GOT3 (cell line): ENCODE measurements at places on chromosomes 7 and 10.

GRCh38 chr7:99497766-99498545 is 2.1 kb downstream of the ZNF394 start:
- DNase-seq: no peak

DNA sequence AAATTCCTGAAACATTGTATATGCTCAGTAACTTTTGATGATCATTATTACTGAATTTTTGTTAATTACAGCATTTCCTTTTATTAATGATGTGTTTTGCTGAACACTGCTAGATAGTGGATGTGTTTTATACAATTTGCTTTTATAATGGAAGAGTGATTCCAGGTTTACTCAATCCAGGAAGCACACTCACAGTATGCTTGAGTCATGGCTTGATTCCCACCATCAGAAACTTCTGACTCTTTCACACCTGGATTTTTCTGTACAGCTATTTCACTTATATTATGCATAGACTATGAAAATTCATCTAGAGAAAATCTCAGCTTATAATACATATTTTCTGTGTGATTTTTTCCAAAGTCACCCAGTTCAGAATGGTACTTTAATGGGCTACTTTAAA is 1040.9 kb downstream of the GRM8 start:
- no peak for DNase-seq

DNA sequence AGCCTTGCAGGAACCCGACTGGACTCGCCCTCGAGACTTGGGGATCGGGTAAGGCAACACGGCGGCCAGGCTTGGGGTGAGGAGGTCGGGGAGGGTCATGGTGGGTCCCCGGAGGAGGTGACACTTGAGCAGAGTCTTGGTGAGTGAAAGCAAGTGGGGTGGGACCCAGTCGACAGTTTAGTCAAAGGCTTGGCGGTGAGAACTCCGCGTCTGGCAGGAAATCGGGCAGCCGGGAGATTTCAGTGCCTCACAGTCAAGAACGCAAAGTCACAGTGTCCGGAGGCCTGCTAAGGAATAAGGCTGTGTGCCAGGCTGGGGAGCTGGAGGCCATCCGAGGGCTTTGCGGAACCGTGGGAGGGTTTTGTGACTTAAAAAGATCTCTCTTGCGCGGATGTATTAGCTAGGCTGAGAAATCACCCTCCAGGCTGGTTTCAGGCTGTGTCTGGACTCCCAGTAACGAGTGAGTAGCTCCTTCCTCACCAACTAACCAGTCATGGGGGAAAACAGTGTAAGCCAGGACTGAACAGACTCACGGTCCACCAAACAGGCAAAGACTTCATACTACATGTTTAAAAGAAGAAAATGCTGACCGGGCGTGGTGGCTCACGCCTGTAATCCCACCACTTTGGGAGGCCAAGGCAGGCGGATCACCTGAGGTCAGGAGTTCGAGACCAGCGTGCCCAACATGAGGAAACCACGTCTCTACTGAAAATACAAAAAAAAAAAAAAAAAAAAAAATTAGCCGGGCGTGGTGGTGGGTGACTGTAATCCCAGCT is 613 bp downstream of the AP5Z1 start:
- DNase-seq: no peak

- DNase-seq: no peak
Observed at GRCh38 chr10:103722632-103723031, 132.7 kb downstream of the SH3PXD2A start.

DNA sequence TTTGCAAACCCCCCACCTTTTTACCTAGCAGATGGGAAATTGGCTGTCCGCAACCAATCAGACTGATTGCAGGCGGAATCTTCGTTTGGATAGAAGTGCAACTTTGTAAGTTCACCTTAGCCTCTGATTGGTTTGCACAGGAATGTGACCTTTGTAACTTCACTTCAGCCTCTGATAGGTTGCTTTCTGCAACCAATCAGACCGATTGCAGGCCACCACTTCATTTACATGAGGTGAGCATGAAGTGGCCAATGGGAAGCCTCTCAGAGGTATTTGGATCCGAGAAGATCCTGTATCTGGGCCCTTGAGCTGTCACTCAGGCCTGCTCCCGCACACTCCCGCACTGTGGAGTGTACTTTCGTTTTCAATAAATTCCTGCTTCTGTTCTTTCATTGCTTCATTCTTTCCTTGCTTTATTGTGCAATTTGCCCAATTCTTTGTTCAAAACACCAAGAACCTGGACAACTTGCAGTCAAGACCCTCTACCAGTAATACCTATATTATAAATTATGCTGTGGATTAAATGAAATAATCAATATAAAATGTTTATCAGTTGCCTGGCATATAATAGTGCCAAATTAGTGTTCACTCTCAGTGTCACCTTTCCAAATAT is 491.4 kb downstream of the PLXNA4 start:
- DNase-seq: no peak

DNA sequence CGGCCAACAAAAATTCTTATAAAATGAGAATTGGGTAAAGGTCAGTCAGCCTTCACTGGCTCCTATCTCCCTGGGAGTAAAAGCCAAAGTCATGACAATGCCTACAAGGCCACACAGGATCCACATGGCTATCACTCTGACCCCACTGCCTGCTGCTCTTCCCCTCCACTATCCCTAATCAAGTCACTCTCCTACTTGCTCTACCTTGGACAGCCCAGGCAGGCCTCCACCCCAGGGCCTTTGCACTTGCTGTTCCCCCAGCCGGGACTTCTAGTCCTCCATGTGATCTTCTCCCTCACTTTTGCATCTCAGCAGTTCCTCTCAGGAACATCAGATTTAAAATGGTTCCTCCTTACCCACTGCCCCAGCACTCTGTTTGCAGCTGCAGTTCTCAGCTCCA is 50.6 kb downstream of the PRR15 start:
- DNase-seq: no peak

DNA sequence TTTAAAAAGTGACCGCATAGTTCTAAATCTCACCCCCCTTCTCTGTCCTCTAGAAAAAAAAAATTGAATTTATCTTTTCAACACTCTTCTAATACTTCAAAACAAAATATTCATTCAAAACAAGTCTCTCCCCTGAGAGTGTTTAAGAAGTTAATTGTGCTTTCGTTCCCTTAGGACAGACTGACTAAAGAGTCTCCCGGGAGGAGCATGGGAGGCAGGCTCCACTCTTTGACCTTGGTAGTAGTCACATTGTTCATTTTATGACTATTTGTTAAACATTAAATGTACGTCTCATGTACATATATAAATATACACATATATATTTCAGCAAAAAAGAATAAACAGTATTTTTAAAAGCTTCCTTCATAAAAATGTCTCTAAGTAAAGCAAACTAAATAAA is 35.3 kb upstream of the SPOCK2 start:
- no peak for DNase-seq

- no peak for DNase-seq
Observed at GRCh38 chr7:18290865-18291264, 204.7 kb upstream of the HDAC9 start.

GRCh38 chr7:156117542-156118247 is 305.4 kb upstream of the SHH start:
- no peak for DNase-seq

GRCh38 chr10:29130190-29130673 is 158.6 kb upstream of the LYZL1 start:
- no peak for DNase-seq

DNA sequence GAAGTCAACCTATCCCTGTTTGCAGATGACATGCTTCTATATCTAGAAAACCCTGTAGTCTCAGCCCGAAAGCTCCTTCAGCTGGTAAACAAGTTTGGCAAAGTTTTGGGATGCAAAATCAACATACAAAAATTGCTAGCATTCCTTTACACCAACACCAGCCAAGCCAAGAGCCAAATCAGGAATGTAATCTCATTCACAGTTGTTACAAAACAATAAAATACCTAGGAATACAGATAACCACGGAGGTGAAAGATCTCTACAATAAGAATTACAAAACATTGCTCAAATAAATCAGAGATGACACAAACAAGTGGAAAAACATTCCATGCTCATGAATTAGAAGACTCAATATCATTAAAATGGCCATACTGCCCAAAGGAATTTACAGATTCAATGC is 50.4 kb upstream of the ZNF365 start:
- DNase-seq: no peak

GRCh38 chr10:71285180-71285545 is 33.9 kb upstream of the SLC29A3 start:
- DNase-seq: no peak

GRCh38 chr7:155337946-155338631 is 40.4 kb downstream of the INSIG1 start:
- DNase-seq: no peak

DNA sequence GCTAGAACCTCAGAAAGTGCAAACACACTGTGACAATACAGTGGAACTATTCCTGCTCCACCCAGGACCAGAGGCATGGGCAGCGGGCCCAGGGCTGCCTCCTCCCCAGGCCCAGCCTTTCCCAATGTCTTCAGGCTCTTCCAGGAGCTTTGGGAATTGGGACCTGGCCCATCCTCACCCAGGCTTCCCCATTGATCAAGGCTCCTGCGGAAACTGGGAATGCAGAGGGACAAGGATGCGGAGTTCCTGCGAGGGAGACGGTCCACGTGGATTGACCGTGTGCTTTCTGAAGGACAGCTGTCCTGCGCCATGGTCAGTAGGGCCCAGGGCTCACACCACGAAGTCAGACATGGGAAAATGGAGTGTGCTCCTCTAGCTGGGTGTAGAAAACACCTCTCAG is 56.6 kb downstream of the CSGALNACT2 start:
- DNase-seq: no peak

GRCh38 chr10:484441-484924 is 205.0 kb downstream of the DIP2C start:
- no peak for DNase-seq

DNA sequence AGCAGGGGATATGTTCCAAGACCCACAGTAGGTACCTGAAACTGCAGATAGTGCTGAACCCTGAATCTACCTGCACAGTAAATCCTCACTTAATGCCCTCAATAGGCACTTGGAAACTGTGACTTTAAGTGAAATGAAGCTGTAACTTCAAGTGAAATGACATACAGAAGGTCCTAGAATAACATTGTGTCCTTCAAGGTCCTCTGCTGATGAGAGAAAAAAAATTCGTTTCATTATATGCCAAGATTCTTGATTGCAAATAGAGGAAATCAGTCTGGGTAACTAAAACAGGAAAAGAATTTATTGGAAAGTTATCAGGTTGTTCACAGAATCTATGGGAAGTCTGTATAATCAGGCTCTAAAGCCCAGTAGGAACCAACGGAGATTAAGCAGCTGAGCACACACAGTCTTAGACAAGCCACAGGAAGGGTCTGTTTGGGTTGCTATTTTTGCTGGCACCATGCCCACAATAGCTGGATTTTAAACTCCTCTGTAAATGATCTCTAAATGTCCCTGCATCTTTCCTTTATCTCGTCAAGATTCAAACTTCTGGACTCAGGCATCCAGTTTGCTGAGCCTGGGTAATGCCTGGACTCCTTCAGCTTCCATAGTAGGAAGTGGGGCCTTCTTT is 57.5 kb downstream of the EXOC4 start:
- no peak for DNase-seq

- no peak for DNase-seq
Observed at GRCh38 chr10:30371954-30372353, 22.9 kb upstream of the MTPAP start.

DNA sequence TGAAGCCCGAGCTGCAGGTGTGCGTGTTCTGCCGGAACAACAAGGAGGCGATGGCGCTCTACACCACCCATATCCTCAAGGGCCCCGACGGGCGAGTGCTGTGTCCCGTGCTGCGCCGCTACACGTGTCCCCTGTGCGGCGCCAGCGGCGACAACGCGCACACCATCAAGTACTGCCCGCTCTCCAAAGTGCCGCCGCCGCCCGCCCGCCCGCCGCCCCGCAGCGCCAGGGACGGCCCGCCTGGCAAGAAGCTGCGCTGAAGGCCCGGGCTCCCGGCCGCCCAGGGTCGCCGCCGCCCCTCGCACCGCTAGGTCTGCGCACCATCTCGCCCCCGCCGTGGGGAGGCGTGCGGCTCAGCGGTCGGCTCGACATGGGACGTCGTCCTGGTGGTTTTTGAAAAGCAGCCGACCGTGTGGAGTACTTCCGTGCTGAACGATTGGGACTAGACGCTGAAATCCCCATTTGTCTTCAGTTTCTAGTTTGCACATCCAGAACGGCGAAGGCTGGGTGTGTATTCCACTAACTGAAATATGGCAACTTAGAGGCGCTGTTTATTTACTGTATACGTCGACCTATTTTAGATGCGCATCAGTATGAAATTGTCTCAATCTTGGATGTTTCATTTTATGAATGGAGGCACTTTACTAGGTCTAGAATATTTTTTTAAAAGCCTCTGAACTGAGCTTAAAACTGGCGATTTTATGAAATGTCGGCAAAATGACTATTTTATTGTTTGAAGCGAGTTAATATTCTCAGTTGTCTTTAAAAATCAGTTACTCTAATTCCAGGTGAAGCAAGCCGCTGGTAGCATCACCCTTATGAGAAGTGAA is 1.1 kb downstream of the NANOS1 start:
- no peak for DNase-seq

DNA sequence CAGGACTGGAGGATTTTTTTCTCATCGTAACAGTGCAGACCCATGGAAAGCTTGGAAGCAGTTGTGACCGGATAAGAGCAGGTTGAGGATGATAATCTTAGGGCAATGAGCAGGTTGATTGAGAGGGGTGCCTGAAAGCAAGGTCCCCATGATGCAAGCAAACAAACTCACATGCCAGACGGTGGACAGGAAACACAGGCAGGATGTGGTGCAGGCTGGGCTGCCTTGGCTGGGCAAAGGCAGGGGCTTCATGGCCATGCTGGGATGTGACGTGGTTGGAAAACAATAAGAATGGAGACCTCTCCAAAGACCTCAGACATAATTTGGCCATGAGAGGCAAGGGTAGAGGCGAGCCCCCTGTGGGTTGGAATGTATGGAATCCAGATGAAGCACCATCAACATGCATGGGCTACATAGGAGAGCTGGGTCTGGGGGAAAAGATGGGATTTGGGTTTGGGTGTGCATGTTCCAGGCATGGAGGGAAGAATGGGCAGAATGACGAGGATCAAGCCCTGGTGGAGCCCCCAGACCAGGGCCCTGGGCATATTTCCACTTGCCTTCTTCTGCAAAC is 58.3 kb downstream of the IKZF1 start:
- no peak for DNase-seq

GRCh38 chr7:50185208-50185607 is 92.2 kb upstream of the ZPBP start:
- no peak for DNase-seq

DNA sequence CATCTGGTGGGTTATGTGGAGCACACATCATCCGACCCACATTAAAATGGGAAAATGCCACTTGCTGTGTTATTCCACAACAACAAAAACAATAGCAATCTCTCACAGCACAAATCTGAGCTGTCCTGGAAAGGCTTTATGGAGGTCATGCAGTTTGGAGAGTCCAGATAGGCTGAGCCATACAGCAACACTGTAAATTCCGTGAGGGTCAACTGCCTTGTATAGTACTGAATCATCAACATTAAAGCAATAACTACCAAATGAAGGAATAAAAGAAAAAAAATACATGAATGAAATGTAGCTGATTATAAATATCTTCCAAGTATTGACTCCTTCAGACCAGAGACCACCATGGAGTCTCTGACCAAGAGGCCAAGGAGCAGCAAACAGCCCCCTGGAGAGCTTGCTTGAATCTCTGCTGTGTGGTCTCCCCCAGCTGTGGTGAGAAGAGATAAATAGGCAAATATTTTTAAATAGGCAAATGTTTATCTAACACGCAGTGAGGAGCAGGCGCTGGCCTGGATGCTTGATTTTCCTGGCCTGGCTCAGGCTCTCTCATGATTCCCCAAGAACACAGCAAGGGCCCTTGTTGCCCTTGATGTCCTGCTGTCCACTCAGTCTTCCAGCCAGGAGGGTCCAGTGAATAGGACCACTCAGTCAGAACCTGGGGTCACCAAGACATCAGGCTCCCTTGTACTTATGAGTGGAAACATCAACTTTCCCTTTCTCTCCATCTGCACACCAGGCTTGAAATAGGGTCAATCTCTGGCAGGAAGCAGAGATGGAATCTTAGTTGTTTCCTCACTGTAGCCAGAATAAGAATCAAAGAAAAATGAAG is 1021.3 kb downstream of the XPNPEP1 start:
- no peak for DNase-seq
